ENCODE measurements at places on chromosomes 6 and 20.
A peak's percentile ranks its signal among the peaks of the same experiment; 100 is the strongest.

DNA sequence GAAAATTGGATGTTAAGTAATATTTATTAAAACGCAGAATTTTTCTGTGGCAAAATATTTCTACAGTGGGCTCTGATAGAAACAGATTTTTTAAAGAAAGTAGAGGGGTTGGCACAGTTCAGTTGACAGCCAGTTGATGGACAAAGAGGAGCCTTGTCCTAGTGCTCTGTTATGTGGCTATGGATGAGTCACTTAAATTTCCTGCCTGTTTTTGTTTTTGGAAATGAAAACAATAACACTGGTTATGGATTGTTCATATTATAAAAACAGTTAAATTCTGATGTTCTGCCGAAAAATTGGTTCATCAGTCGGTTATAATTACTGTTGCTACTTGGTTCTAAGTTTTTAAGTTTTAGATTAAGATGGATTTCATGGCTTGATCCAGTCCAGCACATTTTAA, 42.8 kb downstream of the MYO6 start:
- DNase-seq, result no peak

GRCh38 chr6:11370191-11371018, 137.9 kb upstream of the NEDD9 start:
- no peak for DNase-seq

- no peak for DNase-seq
Observed at GRCh38 chr20:35912881-35913280, 41.4 kb downstream of the SCAND1 start.

GRCh38 chr6:34543421-34543820, 12.7 kb downstream of the SPDEF start:
- no peak for DNase-seq

DNA sequence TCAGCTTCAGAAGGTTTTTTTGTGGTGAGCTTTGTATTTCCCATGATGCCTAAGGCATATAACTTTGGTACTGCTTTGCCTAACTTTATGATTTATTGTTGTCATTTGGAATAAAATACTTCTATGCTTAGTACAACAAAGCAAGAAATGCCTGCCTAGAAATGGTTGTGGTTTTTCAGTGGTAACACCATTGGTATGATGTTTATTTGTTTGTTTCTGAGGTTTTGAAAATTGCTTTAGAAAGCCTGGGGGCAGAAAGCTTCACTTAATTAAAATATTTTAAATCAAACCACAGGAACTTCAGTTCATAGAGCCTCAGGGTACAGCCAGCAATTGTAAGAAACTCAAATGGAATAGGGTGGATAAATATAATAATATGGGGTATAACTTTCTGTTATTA, 351.2 kb upstream of the MAP3K7 start:
- no peak for DNase-seq

GRCh38 chr6:87682310-87682709, 19.7 kb downstream of the AKIRIN2 start:
- no peak for DNase-seq

GRCh38 chr6:169145991-169146501, 107.6 kb downstream of the THBS2 start:
- DNase-seq, result no peak

GRCh38 chr6:124882579-124883393, 79.5 kb upstream of the RNF217 start:
- peak; percentile 52 for DNase-seq

- DNase-seq, result peak; percentile 76
Observed at GRCh38 chr6:21164768-21165326, 428.7 kb upstream of the SOX4 start.

DNA sequence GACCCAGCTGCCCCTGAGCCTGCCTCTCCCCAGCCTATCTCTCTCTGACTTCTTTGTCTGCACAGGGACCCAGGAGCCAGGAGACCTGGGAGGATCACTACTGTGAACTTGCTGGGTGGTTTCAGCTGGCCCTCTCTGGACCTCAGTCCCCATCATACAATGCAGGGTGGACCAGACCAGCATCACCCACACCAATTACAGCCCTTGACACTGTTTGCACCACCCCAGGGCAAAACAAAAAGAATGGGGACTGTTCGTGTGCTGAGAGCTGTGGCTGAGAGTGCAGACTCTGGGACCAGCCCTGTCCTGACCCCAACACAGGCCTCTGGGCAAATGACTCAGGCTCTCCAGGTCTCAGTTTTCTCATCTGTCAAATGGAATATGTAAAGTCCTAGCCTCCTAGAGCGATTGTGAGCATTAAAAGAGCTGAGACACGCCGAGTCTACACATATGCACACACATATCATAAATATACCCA, 25.4 kb downstream of the PTGIS start:
- no peak for DNase-seq

DNA sequence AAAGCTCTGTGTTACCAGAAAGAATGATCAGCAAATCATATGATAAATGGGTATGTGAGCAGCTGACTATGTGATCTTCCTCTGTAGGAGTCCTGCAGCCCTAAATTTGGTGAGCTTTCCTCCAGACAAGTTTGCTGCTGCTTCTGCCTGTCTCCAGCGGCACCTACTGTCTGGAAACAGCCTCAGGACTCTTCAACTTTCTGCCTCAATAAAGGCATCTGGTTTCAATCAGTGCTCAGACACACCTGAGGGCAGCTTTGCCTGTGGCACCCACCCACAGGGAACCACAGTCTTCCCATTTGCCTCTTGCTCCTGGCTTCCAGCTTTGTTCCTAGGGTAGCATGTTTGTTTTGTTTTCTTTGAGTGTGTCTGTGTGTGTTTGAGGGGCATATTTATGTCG, 727.9 kb upstream of the MAN1A1 start:
- DNase-seq, result no peak

GRCh38 chr6:131042664-131043063, 20.4 kb downstream of the EPB41L2 start:
- DNase-seq, result no peak

- DNase-seq, result no peak
Observed at GRCh38 chr20:23823111-23823510, 3.4 kb downstream of the CST2 start.

GRCh38 chr6:166618251-166618650, 8.8 kb downstream of the RPS6KA2 start:
- no peak for DNase-seq

DNA sequence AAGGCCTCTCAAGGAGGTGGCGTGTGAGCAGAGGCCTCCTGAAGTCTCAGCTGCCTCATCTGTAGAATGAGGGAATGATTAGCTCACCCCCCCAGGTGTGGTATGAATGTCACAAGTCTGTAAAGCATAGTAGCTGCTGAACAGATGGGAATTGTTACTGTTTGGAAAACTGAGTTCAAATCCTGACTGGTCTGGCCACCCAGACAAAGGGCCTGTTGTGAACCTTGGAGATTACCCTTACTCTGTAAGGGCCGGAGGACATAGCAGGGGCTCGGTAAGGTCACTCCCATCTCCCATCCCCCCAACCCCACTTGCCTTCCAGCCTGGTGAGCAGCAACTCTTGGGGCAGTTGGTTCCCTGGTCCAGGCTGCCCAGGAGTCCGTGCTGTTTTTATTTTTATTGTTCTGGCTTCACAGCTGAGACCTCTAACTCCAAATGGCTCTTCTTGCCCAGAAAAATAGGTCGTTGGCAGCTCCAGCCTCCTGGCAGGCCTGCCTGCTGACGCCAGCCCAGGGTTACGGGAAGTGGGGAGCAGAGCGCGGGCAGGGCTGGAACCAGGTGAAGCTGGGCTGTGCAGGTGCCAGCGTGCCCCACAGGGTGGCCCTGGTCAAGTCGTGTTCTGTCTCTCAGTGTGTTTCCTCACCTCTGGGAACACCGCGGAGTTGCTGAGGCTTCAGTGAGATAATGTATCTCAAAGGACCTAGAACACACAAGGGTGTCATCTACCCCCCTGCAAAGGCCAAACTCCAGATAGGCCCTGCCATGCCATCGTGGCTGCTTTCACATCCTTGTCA, 4.5 kb upstream of the SIRPA start:
- DNase-seq, result no peak

DNA sequence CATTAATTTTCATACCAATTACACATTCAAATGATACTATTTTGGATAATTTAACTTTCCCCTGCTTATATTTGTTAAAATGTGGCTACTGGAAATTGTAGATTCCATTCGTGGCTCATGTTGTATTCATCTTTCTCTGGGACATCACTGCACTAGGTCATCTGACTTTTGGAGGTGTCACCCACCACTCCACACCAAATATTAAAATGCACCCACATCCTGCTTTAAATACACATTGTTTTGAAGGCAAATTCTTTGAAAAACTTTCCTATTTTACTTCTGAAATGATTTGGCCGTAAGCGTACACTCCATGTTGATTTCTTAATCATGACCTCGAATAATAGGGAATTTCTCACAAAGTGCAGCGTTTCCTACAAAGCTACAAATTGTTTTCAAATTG, 8.7 kb upstream of the RBM38 start:
- no peak for DNase-seq

GRCh38 chr20:60632391-60633262, 619.4 kb upstream of the CDH4 start:
- DNase-seq, result peak; percentile 0

Data from inflammatory macrophage treated with lipopolysaccharide for 4 hours (primary cell).